ENCODE measurements at places on chromosomes 2 and 18.

GRCh38 chr2:219611866-219612576 is 14.4 kb downstream of the STK11IP start:
- DNase-seq: no peak

- DNase-seq: peak; percentile 4
Measured at GRCh38 chr18:60377778-60378469, 5.3 kb upstream of the MC4R start.

- DNase-seq: no peak
Measured at GRCh38 chr2:230153390-230153976, 66.3 kb downstream of the SP110 start.

GRCh38 chr18:35122586-35123224 is 81.5 kb downstream of the MAPRE2 start:
- DNase-seq: no peak

DNA sequence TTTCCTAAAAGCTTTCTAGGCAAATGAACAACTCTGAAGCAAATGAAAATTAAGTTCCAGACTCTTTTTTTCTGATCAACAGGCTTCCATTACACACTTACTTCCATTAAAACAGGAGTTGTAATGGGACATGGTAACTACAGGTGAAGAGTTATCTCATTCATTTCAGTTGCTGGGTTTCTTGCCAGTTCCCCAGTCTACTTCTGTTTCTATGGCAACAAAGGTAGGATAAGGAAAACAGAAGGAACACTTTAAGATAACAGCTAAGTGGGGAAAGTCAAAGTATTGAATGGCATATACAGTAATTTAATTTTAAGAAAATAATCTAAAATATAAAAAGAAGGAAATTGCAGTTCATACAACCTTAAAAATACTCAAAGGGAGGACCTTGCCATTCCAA is 25.1 kb downstream of the BAZ2B start:
- no peak for DNase-seq

GRCh38 chr2:219514196-219514761 is at the start of gene ASIC4:
Gene ASIC4, plus strand, starts transcription at chr2:219514482. Its CDS starts 243 bp downstream, at chr2:219514725.
- no peak for DNase-seq

DNA sequence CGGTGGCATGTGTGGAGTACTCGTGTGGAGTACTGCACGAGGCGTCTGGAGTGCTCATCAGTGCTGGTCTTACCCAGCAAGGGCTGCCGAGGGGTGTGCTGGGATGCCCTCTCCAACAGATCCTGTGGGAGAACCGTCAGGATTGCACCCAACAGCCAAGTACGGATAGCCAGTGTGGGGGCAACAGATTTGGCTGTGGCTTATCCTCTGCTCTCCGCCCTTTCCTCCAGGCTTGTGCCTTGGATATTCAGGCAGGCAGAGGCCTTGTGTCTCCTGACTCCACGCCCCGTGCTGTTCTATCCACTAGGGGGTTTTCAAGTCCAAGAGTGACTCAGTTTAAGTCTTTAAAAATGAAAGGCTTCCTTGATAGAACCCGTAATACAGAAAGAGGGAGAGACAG is 321.0 kb upstream of the HS6ST1 start:
- no peak for DNase-seq

- DNase-seq: no peak
Measured at GRCh38 chr2:239721991-239722759, 303.0 kb downstream of the NDUFA10 start.

DNA sequence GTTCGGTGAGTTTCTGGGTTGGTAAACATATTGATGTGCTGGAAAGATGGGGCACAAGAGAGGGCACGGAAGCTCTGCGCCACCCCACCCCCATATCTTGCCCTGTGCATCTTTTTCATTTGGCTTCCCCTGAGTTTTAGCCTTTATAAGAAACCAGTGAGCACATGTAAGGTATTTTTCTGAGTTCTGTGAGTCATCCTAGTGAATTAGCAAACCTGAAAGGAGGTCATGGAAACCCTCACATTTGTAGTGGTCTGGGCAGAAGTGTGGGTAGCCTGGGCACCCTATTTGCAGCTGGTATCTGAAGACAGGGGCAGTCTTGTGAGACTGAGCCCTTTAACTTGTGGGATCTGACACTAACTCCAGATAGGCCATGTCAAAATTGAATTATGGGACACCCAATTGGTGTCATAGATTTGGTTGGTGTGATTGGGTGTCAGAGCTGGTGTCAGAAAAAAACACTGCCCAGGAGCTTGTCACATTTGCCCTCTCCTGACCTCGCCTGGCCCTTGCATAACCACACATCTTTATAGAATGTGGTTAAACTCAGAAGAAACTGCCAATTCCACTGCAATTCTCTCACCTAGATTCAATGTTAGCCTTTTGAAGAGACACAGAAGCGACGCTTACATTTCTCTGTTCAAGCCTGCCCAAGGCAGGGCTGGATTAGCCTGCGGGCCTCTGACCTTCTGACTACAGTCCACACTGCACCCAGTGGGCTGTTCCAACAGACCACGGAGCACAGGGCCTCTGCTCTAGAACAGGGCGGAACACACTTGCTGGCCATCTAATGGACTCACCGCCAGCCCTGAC is 12.0 kb upstream of the GALM start:
- DNase-seq: peak; percentile 20

GRCh38 chr2:150526006-150526405 is 38.5 kb upstream of the RND3 start:
- DNase-seq: no peak

- peak; percentile 74 for DNase-seq
Measured at GRCh38 chr2:111905990-111906735, 7.8 kb downstream of the MERTK start.

Measured in inflammatory macrophage treated with lipopolysaccharide for 1 hour (primary cell).